ENCODE measurements at places on chromosomes 5 and 9.

DNA sequence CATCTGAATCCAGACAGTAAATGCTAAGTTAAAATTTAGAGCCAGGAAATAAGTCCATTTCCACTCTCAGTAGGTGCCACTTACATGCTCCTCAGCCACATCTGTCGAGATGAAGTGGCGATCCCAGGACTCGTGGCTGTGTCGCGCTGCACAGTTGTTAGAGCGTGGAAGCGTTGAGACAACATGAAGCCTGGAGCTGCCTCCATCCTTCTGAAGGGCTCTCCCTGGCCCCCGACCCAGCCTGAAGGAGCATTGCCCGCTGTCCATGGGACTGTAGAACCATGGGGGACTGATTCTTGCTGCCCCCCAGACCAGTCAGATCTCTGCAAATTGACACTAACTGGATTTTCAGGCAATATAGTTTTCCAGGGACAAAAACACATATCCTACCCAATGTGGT, 58.9 kb downstream of the IRX1 start:
- no peak for DNase-seq

DNA sequence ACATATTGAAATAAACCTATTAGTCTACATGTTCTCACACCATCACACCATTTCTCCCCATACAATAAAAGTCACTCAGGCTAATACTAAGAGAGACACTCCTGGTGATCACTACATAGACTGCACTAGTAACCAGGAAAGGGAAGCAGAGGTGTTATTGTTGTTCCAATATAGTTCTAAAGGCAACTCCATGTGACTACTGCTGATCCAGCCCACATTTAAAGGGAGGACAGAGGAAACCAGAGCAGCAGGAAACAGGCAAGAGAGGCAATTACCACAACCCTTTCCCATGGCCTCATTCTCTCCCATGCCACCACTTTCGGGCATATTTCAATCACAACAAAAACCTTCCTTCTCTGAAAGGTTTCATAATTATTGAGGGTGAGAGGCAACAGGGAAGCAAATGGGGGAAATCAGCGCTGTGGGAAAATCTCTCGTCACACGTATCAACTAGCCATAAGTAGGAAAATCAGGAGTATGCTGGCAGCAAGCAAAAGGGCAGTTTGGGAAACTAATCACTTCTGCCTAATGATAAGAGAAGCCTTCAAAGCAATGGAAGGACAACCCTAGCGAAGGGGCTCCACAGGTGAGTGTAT, 1.8 kb downstream of the UBAP2 start:
- DNase-seq, result no peak

DNA sequence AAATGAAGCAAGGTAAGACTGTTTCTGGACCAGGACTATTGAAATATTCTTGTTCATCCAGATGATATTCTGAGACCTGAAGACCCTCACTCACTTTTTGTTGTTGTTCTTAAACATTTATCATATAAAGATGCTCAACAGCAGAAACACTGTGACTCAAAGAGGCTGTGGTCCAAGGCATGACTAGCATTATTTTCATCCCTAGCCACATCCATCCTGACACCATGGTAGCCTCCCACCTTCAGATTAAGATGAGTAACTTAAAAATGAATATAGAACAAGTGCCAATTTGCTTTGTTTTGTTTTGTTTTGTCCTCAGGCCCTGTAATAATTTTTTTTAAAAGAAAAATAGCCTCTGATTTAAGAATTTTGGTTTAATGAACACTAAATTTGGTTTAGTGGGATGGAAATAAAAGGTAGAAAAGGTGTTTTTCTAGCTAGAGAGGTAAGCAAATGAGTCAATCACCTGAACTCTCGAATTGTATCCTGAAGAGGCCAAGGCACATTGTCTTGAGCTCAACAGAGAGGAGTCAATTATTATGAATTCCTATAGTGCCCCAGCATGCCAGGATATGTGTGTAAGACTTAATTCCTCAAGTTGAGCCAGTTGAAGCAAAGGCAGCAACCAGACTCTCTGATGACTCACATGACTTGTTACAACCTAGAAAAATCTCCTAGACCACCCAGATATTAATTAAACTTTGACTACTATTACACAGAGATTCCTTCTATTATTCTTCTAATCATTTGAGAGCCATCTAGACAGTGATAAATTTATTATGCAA, 380.1 kb upstream of the TUSC1 start:
- no peak for DNase-seq

DNA sequence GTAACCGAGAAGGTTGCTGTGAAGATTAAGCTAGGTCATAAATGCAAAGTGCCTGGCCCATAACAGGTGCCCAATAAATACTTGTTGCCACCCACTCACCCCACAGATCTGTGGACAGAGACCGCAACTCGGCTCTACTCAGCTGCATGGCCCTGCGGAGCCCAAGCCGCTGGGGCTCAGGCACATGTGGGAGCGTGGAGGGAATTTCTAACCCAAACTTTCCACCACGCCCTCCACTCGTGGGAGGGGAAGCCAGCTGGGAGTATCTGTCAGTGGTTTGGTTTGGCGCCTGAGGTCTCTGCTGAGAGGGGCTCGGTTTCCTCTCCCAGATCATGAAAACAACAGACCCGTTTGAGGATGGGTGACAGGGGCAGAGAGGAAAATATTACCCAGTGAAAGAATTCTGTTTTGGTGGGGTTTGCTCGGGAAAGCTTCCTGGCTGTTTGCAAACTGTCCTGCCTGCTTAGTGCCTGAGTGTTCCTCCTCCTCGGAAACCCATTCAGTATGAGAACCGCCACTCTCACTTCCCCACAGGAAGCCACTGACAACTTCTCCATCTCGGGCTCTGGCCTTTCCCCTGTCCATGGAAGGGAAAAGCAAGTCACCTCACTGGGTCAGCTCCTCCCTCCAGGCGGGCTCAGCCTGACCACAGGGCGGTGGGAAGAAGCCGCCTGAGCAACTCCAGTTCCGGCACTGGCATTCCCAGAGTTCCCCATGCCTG, 60.1 kb downstream of the RGS3 start:
- peak; percentile 49 for DNase-seq

DNA sequence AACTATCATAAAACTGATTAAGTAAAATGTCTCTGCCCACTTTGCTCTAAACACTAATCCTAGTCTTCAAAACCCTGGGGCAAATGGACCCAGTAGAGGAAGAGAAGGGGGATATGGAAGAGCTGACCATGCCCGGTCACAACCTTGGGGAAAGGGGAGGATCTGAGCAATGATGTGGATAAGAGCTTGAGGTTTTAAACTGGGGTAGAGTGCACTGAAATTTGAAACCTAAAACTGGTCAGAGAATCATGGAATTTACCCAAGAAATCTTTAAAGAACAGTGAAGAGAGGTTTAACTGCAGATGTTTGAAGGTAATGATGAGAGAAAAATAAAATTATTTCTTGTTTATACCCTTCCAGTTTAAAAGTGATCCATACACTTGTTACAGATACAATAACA, 110.8 kb downstream of the MRPS30 start:
- DNase-seq, result no peak

GRCh38 chr5:142170254-142170953, 61.8 kb downstream of the NDFIP1 start:
- no peak for DNase-seq

DNA sequence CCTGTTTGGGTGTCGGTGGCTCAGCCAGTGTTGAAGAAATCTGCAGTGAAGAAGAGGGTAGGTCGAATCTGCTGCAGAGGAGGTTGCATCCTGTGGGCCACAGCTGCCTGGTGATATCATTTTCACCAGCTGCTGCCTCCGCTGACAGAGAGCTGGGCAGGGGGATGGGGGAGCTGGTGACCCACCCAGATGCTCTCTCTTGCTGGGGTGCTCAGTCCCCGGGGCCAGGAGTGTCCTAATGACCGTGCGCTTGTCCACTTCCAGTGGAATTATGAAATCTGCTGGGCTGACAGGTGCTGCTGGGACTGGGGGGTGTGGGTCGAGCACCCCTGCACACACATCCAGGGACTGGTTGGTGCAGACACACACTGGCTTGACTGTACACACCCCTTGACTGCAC, 83.2 kb upstream of the IRX4 start:
- DNase-seq, result no peak

DNA sequence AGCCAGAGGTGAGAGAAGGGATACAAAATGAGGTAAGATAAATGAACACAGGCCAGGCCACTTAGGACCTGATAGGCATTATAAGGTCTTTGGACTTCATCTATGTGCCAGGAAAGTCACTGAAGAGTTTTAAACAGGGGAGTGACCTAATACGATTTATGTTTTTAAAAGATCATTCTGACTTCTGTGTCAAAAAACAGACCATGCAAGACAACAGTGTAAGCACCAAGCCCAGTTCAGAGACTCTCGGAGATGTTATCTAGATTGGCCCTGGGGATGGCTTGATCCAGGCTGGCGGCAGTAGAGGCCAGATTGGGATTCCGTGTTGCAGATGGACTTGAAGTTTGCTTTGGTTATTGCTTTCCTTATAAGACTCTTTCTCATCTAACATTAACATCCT, 43.0 kb upstream of the DPYSL3 start:
- no peak for DNase-seq

DNA sequence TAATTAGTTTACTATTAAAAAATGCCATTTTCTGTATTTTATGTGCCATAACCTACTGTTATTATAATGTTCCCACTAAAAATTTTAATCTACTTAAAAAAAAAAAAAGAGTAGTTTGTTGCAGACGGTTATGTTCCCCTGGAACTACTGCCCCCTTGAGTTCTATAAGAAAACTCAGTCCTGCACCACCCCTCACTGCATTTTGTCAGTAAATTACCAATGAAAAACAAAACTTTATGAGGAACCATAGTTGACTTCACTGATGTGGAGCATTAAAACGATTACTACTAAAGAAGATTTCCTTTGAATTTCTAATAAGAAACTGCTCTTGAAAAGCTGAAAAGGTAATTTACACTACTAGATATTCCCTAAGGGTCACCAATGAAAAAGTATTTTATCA, 288.7 kb downstream of the FBXL17 start:
- no peak for DNase-seq

GRCh38 chr5:106578736-106579135, 1092.0 kb downstream of the EFNA5 start:
- DNase-seq, result no peak

DNA sequence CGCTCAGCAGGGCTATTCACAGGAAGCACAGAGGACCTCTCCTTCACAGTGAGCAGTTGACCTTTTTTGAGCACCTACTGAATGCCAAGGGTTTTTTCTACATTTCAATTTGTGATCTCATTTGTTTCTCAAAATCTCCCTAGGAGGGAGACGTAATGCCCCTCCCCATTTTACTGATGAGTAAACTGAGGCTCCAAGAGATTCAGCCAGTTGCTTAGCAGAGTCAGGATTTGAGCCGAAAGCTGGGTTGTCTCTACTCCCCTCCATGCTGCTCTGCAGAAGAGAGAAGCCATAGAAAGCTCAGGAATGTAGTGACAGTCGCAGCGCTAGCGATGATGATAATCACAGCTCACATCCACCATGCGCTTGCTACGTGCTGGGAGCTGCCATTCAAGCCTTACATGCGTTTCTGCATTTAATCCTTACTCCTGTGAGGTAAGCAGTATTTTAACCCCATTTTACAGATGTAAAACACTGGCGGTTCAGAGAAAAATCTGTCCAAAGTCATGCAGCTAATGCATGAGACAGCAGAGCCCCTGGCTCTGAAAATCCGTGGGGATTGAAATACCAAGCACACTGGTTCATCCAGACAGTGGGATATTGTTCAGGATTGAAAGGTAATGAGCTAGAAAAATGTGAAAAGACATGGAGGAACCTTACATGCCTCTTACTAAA, 33.8 kb downstream of the ERGIC1 start:
- no peak for DNase-seq

DNA sequence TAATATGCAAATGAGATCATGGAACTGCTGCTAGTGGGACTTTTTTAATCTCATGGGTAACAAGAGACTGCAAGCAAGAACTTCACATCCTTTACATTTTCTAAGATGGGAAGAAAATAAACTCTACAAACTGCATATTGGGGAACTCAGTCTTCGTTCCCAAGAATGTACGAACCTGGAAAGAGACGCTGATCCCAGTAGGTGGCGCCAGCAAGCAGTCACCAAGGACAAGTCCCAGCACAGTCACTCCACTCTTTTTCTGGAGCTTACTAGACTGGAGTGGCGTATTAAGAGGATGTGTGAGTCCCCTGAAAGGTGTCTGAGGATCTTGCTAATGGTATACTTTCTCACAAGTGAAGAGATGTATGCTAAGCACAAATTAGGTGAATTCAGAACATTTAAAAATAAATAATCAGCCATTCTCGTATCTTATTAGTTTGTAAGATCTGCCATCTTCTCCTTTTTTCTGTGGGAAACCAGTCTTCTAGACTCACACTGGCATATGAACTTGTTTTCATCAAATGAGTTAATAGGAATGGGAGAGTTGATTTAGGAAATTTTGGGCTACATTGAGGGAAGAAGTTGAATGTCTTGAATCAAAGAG, 16.0 kb upstream of the PUM3 start:
- DNase-seq, result no peak

GRCh38 chr9:115063058-115063845, 54.7 kb downstream of the TNC start:
- no peak for DNase-seq

DNA sequence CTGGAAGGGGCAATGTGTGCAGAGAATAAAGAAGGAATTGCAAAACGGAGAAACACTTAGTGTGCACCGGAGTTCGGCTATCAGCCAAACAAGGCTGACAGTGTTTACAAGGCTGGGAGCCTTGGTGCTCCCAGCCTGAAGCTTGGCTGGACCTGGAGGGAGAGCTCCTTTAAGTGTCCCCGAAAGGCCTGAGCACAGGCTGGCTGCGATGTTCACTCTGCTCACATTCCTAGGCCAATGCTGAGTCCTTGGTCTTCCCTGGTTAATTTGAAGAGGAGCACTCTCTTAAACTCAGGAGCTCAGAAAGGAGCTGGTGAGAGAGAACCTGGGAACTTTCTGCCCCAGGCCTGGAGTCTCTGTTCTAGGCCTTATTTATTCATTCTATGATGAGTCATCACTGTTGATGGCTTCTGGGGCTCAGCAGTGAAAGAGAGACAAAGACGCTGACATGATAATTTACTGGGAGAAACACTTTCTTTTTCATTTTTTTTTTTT, 88.6 kb upstream of the MYO10 start:
- DNase-seq, result no peak

DNA sequence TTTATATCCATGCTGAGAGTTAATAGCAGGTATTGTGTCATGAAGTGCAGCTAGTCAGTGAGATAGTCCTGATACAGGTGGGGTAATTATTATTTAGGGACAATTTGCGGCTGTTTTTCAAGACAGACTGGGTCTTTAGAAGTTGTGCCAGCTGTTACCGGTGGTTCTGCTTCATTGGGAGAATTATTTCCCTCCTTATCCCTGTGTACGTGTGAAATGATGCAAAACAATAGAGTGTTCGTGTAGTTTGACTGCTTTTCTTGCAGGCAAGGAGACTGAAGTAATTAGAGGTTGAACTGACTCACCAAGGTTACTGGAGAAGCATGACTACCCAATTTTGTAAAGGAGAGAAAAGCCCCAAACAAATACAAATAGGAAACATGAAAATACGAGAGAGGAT, 101.7 kb downstream of the ARRDC3 start:
- no peak for DNase-seq
